ENCODE measurements at places on chromosomes 16 and 17.
A peak's percentile ranks its signal among the peaks of the same experiment; 100 is the strongest.

GRCh38 chr16:19354371-19354770 is 63.3 kb upstream of the TMC5 start:
- no peak for DNase-seq

GRCh38 chr17:78748730-78749317 is 33.2 kb downstream of the CYTH1 start:
- no peak for DNase-seq

DNA sequence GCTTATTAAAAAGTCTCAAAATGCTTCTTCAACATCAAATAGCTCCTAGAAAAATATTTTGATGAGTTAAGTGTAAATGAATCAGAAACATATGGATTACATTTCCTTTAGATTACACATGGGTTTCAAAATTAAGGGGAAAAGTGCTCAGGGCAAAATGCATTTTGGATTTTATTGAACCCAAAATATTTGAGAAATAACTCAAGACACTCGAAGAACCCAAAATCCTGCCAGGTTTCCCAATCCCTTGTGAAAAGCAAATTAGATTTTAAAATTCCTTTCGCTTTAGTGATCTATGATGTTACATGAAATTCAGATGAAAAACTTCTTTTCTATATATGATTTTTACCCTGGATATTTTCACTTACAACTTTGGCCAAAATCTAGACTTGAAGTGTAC is 847.4 kb upstream of the SOX9 start:
- DNase-seq = no peak

DNA sequence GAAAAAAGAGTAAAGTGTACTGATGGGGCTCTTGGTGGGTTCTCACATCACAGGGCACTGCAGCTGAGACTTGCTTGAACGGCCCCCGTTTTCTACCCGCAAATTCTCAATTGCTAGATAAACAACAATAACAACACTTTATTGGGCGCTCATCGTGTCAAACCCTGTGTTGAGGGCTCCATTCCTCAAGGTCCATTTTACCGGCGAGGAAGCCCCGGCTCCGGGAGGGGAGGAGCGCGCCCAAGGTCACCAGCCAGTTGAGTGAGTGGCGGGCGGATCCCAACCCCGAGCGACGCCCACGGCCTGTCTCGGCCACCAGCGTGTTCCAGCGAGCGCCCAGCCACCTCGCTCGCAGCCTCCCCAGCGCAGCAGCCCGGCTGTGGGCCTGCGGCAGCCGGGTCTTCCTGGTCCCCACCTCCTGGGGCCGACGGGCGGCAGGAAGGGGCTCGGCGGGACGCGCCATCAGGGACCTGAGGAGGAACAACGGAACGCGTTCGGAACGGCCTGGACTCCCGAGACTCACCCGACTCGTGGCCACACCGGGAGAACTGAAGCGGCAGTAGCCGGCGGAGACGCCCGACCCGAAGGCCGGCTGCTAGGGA is 373 bp downstream of the CMC2 start:
- no peak for DNase-seq

GRCh38 chr17:59845595-59846393 is 46.9 kb downstream of the TUBD1 start:
- DNase-seq = peak; percentile 88

DNA sequence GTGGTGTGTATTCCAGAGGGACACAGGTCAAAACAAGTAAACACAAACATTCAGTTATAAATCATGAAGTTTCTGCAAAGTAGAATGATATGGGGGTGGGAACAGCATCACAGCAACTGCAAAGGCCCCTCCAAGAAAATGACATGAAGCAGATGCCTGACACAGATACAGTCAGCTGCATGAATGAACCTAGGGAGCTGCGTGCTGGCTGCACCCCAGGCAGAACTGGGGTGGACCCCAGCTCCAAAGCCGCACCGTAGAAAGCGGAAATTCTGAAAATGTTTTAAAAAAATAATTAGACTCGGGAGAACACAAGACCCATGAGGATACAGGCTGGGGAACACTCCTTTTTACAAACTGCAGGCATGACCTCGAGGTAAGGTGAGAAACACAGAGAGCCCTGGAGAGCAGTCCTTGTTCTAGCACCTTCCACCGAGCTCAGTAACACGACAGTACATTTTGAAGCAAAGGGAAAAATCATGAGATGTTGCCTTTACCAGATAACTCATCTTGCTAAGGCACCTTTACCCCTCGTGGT is 323.8 kb downstream of the SOX9 start:
- no peak for DNase-seq

DNA sequence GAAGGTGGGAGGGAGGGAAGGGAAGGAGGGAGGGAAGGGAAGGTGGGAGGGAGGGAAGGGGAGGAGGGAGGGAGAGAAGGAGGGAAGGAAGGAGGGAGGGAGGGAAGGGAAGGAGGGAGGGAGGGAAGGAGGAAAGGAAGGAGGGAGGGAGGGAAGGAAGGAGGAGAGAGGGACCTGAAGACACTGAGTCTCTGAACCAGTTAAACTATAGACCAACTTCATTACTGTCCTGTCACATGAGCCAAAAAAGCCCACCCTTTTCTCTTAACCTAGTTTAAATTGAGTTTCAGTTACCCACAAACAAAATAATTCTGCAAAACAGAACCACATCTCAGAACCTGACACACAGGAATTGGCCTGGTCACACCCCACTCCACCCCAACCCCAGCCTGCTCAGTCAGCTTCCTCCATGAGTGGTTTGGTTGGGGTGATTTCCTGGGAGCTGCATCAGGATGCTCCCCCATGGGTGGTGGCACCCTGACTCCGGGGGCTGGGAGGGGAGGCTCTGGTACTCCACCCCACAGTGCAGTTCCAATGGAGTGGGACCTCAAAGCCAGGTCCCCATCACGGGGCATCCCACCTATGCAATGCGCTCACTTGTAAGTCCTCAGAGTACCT is 4.7 kb upstream of the PRR29 start:
- no peak for DNase-seq

- DNase-seq = no peak
Observed at GRCh38 chr16:53334581-53334980, 99.7 kb upstream of the RBL2 start.

DNA sequence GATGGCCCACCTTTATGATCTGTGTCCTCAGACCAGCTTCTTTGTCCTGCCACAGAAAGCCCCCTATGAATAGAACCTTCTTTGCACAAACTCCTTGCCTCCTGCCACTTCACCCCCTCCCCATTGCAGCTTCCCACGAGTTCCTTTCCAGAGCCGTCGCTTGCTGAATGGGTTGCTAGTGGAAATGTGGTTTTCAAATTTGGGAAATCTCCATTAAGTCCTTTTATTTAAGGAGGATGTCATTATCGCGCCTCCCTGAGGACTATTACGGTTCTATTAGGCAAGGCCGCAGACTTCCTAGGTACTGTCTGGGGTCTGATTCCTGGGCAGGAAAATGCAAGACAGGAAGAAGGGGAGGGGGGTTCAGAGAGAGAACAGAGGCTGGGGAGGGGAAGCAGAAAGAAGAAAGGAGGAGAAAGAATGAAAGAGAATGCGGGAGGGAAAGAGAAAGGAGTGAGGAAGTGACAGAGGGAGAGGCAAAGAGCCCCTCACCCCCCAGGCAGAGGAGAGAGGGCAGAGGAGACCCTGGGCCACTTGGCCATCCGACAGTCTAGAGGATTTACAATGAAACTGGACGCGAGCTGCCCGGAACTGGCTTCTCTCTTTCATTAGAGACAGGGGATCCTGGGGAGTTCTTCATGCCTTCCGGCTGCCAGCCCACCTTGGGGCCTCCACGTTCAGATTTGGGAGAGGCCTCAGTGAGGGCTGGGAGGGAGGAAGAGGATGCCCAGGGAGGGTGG is 31.7 kb upstream of the ETV4 start:
- DNase-seq = no peak

- DNase-seq = no peak
Observed at GRCh38 chr16:23788685-23789084, 33.9 kb downstream of the CHP2 start.

- DNase-seq = no peak
Observed at GRCh38 chr16:79835194-79835593, 234.7 kb upstream of the MAF start.

DNA sequence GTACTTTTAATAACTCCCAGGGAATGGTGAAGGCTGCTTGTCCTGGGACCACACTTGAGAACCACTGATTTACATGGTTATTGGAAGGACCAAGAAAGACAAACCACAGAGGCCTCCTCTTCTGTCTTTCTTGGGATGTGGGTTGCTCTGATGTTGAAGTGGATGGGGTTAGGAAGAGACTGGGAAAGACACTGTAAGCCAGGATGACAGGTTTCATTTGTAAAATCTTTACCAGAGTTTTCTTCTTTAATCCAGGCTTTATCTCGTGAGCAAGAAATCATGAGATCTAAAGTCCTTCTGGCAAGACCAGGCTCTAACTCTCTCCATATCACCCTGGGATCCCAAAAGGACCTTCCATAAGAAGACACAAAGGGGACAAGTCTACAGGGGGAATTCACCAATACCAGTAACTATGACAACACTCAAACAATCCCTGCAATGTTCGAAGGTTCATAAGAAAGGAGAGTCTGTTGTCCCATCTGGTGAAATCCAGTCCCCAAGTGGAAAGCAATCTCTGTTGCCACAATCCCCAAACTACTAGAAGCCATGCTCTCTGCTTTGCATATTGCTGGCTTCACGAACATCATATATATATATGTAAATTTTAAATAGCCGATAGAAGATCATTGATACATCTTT is 44.8 kb upstream of the CDRT4 start:
- DNase-seq = no peak

DNA sequence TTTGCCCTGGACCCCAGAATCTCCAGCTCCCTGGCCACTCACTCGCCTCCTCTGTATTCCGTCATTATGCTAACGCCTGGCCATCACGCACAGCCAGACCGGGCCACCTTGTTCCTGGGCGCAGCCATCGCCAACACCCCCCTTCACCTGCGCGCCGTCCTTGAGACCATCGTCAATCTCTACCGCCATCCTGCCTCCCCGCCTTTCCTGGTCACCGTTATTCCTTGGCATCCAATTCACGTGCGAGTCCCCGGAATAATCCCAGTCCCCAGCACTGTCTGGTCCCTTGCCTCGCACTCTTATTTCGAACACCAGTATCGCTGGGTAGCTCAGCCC is 541 bp downstream of the VKORC1 start:
- no peak for DNase-seq

DNA sequence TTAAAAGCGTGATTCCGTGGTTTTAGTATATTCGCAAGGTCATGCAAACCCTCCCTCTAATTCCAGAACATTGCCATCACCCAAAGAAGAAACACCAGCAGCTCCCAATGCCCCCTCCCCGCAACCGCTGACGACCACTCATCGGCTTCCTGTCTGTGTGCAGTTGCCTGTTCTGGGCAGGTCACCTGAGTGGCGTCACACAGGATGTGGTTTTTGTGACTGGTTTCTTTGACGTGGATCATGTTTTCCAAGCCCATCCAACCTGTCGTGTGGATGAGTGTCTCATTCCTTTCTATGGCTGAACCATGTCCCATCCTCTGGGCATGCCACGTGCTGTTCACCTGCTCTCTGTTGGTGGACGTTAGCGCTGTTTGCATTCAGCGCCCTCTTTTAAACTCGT is 8.2 kb upstream of the ATP2C2 start:
- no peak for DNase-seq

- DNase-seq = no peak
Observed at GRCh38 chr17:73279704-73280103, 18.0 kb upstream of the CPSF4L start.
